ENCODE measurements at places on chromosomes 6 and 20.

DNA sequence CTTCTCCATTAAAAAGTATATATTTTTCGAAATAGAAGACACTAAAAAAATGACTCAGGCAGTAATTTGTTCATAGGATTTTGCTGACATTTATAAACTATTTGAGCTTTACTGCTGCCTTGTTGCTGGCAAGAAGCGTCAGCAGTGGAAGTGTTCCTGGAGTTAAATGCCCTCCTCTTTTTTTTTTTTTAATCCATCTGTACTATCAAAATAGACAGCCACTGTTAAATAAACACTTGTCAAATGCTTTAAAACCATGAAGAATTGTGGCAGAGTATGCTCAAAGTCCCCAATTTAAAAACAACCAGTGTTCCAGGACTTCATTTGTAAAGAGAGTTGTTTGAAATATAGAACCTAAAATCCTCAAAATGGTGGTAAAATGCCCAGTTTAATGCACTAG lies 253.8 kb downstream of the NKAIN2 start:
- no peak for DNase-seq

GRCh38 chr20:18090044-18090443 lies 32.3 kb upstream of the OVOL2 start:
- no peak for DNase-seq

DNA sequence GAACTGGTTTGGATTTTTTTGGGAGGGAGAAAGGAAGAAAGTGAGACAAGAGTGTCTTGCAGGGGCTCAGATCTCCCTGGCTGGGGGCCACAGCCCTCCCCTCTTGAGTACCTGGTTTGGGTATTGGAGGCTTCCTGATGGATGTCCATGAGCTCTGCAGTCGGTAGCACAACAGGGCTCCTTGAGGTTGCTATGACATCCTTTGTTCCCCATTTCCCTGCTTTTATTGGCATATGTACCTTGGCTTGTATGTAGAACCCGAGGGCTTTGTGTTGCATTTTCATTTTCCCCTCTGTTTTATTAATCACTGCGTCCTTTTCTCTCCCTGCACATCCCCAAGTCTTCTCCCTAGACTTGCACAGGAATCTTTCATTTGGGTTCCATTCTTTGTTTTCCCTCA lies 355.5 kb upstream of the TSHZ2 start:
- DNase-seq, result no peak

DNA sequence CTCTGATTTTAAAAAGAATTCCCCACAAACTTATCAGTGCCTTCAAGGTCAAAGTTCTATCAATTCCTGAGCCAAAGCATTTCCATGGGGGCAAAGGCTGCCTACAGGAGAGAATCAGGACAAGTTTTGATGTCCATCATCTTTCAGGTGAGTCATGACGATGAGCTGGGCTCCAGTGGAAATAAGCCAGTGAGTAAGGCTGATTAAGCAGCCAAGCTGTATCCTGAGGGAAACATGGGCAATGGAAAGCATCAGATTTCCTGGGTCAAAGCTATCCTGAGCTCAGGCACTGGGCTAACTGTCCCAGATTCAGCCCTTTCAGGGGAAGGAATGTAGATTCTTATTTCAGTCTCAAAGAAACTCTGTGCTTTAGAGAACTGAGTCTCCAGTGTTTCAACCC lies 377.4 kb downstream of the CD109 start:
- DNase-seq, result peak; percentile 88

DNA sequence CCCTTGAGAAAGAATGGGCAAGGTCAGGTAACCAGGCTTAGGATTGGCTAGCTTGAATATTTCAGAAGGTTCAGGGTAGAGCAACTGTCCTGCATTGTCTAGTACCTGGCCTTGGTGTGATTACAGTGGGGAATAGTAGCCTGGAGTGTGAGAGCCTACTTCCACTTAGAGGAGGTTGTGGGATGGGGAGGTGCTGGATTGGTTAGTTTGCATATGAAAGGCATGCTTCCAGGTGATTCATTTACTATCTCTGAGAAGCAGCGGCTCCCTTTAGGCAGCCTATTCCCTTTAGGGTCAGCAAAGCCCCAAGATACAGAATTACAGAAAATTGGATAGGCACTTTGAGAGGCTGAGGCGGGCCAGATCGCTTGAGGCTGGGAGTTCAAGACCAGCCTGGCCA lies 25.0 kb upstream of the SCGN start:
- peak; percentile 48 for DNase-seq

DNA sequence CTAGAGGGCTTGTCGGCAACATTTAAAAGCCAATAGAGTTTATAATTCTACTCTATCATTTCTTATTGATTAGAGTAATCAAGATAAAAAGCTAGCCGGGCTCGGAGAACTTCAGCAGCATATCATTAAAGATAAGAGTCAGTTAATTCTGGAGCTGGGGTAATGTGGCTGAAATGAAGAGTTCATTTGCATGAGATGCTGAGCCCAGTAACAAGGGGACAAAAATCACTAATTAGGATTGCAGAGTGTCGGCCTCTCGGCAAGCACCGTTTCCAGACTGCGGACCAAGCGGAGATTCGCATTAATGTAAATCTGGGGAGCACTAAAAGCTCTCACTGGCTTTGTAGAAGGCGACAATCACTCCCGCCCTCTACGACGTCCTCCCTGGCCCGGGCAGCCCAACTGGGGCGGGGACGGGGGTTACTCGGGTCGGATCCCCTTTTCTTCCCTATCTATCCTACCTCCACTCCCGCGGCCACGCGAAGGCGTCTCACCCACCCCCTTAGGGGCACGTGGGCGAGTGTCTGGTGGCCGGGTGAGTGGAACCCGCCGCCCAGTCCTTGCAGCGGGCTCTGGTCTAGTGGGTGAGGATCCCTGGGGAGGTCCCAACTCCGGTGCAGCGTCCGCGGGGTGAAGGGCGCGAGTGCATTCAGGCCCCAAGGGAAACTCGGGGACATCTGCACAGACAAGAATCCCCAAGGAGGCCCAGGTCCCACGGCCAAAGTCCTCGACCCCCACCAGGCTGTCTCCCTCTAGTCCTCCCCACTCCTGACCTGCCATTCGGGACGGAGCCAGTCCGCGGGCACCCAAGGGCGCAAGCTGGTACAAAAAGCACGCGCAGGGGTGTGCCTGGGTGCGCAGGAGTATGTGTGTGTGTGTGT lies 42.2 kb upstream of the OSTM1 start:
- DNase-seq, result no peak
